Activated CD4-positive, alpha-beta T cell treated with anti-CD3 and anti-CD28 coated beads, Interleukin-2, Interleukin-6, amounts not matched to agents 100 ng/mL and 50 ng/mL, durations not matched to agents 16 hours and 8 hours (primary cell): ENCODE measurements at places on chromosomes 1 and 21.
A peak's percentile ranks its signal among the peaks of the same experiment; 100 is the strongest.

- DNase-seq: no peak
Measured at GRCh38 chr1:243882276-243882675, 32.2 kb upstream of the AKT3 start.

DNA sequence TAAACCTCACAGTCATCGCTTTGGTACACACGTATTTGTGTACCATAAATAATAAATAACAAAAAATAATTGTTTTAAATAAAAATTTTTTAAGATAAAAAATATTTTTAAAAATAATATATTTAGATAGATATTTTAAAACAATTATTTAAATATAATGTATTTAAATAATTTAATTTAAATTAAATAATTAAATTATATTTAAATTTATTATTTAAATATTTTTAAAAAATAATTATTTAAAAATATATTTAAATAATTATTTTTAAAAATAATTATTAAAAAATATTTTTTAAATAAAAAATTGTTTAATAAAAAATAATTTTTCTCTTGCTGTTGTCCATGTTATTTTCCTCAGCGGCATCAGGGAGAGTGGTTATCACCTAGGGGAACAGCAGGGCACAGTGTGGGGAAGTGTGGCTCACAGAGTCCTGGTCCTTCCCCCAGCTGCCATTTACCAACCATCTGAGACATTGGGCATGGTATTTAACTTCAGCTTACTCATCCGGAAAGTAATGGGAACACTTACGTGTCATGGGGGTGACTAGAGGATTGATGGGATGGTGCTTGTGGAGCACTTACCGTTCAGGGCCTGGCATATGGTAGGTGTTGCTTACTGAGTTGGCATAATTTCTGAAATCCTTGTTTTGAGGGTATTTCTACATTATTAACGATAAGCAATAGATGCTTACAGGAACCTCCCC is 92.9 kb upstream of the TSPAN2 start:
- no peak for DNase-seq

- peak; percentile 87 for DNase-seq
Measured at GRCh38 chr21:35051287-35051818, 2.3 kb upstream of the RUNX1 start.

DNA sequence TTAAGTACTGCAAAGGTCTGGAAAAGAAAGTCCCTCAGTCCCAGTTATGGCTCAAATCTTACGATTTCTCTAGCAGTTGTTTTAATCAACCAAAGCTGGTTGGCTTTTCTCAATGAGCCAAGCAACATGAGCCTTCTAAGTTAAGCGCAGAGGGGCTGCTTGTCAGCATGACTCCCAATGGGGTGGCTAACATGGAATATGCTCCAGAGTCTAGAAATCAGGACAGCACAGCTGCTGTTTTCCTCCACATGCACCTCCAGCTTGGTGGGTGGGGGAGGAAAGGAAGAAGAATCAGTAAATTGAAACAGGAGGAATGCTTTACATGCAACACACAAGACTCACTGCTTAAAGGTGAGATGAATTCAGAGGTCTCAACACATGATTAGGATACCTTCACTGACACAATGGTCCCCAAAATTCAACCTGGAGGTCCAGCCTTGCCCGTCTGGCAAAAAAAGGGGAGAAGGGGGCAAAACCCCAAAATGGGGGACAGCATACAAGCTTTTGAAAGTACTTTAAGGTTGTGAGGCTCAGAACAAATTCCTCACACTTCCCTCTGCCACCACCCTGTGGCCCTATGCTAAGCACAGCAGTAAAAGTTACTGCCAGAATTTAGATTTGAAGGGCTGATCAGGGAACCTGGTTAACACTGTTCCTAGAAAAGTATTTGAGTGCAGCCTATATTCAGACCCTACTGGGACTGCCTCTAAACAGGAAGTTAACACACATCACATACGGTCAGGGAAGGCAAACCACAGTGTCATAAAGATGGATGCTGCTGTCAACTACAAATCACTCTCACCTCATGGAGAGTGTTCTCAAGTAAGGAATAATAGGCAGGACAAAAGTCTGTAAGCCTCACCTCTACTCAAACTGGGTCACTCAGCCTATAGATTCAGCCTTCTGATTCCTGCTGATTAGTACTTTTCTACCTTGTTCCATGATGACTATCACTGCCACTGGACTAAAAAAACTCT is 2.6 kb downstream of the GATAD2B start:
- DNase-seq: peak; percentile 64

- no peak for DNase-seq
Measured at GRCh38 chr1:193335806-193336428, 149.5 kb upstream of the B3GALT2 start.

DNA sequence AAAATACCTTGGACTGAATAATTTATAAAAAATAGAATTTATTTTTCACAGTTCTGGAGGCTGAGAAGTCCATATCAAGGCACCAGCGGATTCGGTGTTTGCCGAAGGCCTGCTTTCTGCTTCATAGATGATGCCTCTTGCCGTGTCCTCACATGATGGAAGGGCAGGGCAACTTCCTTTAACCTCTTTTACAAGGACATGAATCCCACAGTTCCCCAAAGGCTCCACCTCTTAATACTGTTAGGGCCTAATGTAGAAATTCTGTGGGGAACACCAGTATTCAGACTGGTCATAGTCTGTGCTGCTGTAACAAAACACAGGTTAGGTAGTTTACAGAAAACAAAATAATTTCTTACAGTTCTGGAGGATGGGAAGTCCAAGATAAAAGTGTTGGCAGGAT is 25.9 kb downstream of the DYRK1A start:
- DNase-seq: no peak

GRCh38 chr1:67921725-67922489 is 88.6 kb upstream of the GNG12 start:
- DNase-seq: no peak
